GM13976 (cell line): ENCODE measurements at places on chromosomes 3 and 15.
A peak's percentile ranks its signal among the peaks of the same experiment; 100 is the strongest.

GRCh38 chr3:170863816-170864215, 6.2 kb downstream of the RPL22L1 start:
- DNase-seq, result no peak

- no peak for DNase-seq
These were observed 34.0 kb downstream of the RHCG start for GRCh38 chr15:89462198-89462912.

DNA sequence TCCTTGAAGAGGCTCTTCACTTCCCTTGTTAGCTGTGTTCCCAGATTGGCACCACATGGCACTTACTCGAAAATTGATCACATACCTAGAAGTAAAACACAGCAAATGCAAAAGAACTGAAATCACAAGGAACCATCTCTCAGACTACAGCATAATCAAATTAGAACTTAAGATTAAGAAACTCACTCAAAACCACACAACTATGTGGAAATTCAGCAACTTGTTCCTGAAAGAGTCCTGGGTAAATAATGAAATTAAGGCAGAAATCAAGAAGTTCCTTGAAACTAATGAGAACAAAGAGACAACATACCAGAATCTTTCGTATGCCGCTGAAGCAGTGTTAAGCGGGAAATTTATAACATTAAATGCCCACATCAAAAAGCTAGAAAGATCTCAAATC, 566.3 kb upstream of the TGFBR2 start:
- DNase-seq, result no peak

GRCh38 chr3:18410205-18410604, 14.9 kb downstream of the SATB1 start:
- no peak for DNase-seq

DNA sequence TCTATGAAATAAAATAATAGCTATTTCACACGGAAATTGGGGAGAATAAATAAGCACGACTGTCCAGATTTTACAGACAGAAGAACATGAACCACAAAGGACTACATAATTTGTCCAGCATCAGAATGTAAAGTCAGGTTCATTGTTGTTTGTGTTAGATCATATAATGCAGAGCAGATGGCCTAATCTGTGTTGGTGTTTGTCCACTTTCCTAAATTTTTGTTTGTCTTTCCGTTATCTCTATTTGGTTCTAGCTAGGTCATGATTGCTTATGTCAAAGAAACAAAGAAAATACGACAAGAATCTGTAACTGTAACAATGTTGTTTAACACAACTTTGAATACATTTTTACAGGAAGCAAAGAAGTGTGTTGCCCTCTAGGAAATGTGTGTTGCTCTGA, 75.6 kb upstream of the ANKRD28 start:
- no peak for DNase-seq

DNA sequence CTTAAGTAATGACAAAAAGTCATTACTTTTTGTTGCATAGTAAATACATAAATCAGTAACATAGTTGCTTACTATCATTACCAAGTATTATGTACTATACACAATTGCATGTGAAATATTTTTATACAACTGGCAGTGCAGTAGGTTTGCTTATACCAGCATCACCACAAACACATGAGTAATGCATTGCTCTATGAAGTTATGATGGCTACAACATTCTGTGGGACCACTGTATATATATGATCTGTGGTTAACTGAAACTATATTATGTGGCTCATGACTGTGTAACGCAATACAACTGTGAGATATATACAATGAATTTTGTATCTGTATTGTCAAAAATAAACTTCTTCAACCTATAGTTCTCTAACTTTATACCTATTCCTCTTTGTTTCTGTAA, 113.7 kb upstream of the RBMS3 start:
- DNase-seq, result no peak

- no peak for DNase-seq
These were observed 89.5 kb upstream of the IQSEC1 start for GRCh38 chr3:13162549-13163320.

DNA sequence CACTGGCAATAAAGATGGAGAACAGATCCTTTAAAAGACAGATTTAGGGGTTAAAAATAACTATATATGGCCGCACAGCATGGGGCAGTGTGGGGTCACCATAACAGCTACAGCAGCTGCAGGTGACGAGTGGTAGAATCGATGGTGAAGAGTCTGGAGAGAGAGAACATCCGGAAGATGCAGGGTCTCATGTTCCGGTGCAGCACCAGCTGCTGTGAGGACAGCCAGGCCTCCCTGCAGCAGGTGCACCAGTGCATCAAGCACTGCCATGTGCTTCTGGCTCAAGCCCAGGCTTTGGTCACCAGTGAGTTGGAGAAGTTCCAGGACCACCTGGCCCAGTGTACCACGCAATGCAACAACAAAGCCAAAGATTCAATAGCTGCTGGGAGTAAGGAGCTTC, 93.7 kb upstream of the IMPG2 start:
- DNase-seq, result no peak

- DNase-seq, result no peak
These were observed 32.1 kb downstream of the TFDP2 start for GRCh38 chr3:142117056-142117851.

- DNase-seq, result no peak
These were observed 35.5 kb downstream of the CYFIP1 start for GRCh38 chr15:22944651-22945050.

- no peak for DNase-seq
These were observed 200.7 kb downstream of the KCNH8 start for GRCh38 chr3:19348941-19349564.

DNA sequence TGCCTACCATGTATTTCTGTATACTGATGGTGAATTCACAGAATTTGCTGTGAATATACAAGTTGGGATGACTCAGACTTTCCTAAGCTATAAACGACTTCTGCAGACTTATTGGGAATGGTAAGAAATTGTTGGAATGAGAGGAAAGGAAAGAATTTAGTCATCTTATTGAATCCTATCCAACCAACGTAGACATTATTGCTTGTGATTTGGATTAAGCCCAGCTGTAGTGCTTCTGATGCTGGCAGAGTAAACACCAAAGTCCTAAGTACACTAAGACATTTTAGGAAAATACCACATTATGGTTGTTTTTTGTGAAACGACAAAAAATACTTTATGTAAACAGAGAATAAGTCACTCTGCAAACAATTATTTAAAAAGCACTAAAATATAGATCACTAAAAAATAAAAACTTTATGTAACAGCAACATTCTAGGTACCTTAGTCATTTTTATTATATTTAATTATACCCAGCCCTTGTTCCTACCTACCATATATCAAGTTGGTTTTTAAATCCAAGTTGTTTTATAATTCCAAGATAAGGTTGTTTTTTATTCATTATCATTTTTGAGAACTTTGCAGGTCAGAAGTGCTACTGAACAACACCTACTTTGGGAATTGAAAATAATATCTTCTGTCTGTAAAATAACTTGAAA, 99.2 kb upstream of the MLF1 start:
- no peak for DNase-seq

DNA sequence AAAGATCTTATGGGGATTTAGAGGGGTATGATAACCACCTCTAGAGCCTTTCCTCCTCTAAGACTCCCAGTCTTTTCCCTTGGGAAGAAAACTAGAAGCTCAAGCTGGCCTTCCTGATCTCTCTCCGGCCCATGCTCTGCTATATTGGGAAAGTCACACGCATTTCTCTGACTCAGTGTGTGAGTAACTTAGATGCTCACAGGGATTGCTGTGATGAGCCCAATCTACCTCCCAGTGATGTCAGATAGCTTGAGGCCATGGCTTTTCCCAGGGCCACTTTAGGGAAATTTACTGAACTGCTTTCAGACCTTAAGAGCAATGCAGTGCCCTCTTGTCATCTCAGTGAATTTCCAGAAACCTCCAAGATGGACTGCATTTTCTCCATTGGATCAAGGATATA, 8.6 kb upstream of the ST8SIA2 start:
- no peak for DNase-seq

GRCh38 chr3:88180398-88180999, 30.7 kb downstream of the C3orf38 start:
- DNase-seq, result peak; percentile 52

DNA sequence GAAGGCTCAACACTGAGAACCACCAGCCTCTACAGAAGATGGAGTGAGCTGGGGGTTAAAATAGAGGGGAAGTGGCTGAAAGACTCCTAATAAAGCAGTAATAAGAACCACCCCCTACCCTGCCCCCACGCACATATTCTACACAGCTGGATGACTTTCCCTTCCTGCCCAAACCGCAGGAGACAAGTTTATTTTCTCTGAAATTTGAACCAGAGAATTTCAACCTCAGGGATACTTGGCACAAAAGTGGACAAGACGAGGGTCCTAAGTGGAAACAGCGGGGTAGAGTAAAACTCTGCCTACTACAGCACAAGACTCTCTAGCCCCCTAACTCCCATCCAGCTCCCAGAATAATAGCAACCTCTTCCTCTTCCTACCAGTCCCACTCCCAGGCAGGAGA, 28.4 kb downstream of the USF3 start:
- no peak for DNase-seq

GRCh38 chr3:173238091-173238490, 97.1 kb upstream of the SPATA16 start:
- no peak for DNase-seq

DNA sequence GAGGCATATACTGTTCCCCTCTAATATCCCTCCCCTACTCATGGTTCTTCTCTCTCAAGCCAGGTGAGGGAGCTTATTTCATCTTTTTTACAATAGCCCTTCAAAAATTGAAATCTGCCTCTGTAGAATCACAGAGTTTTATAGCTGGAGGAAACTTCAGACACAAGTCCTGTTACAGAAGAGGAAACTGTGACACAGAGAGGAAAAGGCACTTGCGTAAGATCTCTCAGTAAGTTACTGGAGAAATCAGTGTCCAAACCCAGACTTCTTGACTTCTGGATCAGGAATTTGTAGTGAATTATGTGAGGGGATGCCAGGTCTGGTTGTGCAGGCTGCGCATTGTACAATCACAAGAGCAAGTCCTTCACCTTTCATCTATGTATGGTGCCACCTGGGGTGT, 4.6 kb downstream of the FGD5 start:
- DNase-seq, result no peak

- peak; percentile 53 for DNase-seq
These were observed 82.0 kb upstream of the LMOD3 start for GRCh38 chr3:69204315-69204957.

DNA sequence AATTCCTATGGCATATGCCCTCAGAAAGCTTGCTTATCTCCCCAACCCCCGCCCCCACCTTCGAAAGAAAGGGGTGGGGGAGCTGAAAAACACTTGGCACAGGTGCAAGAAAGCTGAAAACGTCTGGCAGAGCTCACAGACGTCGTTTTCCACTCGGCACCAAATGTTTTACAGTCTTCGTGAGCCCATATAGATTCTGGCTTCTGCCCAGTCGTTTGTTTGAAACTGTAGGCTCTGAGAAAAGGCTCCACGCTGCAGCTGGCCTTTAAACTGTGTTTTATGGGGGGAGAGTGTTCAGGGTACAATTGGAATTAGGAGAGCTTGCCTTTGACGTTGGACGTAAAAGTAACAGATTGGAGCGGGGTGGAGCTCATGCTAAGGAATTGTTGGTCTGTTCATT, 130.3 kb downstream of the MDFIC2 start:
- DNase-seq, result no peak

GRCh38 chr3:20064796-20065564, 24.7 kb downstream of the KAT2B start:
- no peak for DNase-seq

GRCh38 chr3:20185331-20185678, 701 bp downstream of the SGO1 start:
- peak; percentile 31 for DNase-seq

DNA sequence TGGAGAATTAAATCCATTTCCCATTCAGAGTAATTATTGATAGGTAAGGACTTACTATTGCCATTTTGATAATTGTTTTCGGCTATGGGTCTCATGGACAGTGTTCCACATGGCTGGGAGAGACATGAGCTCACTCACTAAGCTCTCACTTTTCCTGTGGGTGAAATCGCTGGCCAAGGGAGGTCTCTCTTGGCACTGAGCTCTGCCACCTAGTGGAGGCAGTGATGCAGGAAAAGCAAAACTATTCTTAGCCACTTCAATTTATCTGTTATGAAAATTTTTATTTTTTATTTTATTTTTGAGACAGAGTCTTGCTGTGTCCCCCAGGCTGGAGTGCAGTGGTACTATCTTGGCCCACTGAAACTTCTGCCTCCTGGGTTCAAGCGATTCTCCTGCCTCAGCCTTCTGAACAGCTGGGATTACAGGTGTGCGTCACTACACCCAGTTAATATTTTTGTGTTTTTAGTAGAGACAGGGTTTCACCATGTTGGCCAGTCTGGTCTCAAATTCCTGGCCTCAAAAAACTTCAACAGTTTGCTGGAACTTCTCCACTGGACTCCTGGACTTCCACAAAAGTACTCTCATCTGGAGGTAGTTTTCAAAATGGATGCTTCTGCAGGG, 4.7 kb upstream of the RNF13 start:
- DNase-seq, result peak; percentile 57

DNA sequence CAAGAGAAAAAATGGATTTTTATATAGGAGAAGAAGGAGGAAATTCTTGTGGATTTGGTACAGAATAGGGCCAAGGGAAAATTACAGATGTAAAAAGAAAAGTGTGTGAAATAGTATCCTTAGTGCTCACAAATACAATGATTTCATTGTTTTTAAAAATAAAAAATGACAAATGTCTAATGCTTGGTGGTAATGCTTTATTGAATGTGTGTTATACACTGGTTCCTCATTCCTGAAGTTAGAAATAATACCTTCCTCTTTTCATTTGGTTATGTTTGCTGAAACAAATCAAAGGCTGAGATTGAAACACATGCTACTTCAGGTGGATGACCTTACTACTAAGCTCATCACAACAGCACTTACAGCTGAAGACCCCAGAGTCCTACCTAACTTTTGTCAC, 37.7 kb upstream of the CCR2 start:
- no peak for DNase-seq

DNA sequence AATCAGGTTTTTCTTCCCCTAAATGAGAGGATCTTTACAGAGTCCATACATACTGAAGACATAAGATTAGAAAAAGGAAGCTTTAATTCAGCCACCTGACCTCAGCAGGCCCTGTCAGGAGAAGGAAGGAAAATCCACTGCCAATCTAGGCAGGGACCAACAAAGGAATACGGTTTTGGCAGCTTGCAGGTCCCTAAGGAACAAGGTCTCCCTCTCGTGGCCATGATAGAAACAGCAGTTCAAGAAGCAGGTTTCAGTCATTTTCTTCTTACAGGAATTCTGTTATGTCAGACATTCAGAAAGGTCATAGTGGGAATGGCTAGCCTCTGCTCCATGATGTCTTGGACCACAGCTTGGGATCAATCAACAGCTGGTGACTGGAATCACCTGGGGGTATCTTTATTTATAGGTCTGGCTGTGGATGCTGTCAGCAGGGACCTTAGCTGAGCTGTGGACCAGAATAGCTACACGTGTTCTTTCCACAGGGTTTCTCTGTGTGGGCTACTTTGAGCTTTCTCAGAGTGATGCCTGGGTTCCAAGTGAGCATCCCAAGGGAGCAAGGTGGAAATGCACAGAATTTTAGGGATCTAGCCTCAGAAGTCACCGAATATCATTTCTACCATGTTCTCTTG, 9.4 kb upstream of the CMSS1 start:
- DNase-seq, result no peak
